ENCODE measurements at places on chromosomes 6 and 20. TPM values are rescaled to one million over a fixed set of nuclear protein-coding genes. Genes with fewer than 3 reads are reported as not detected.

Gene ECT2L
- not detected for total RNA-seq

Gene CCN6
- total RNA-seq = not detected

Gene HUS1B
- 2.9 TPM for total RNA-seq

Gene FOXF2
- not detected for total RNA-seq

Gene MYCT1
- not detected for total RNA-seq

Gene PI3
- not detected for total RNA-seq

Gene MMS22L
- total RNA-seq = 20.5 TPM
